Fibroblast of villous mesenchyme (primary cell): ENCODE measurements at places on chromosomes 2 and 18. TPM values are rescaled to one million over a fixed set of nuclear protein-coding genes. Genes with fewer than 3 reads are reported as not detected.
A peak's percentile ranks its signal among the peaks of the same experiment; 100 is the strongest.

PHLPP1 gene
- 4.7 and 6.8 TPM in 2 replicates for total RNA-seq

DNA sequence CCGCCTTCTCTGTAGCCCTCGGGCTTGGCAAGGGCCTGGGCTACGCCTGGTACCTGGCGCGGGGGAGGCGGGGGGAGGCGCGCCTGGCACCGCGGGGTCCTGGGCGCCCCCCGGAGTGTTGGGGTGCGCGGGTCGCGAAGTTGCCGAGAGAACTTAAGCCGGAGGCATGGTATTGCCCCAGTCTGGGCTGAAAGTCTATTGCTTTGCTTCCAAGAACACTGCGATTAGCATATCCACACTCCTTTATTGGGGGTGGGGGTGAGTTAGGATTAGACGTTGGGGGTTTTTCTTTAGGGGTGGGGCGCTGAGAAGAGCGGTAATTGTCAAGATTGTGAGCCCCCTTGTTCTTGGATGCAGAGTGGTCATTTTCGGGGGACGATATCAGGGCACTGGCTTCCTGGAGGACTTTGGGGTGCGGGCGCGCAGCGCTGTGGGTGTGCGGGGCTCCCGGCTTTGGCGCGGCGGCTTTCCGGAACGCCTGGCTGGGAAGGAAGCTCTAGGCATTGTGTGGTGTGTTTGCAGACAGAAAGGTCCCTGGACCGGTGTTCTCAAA is 798 bp downstream of the TANC1 start:
- no peak for DNase-seq

DNA sequence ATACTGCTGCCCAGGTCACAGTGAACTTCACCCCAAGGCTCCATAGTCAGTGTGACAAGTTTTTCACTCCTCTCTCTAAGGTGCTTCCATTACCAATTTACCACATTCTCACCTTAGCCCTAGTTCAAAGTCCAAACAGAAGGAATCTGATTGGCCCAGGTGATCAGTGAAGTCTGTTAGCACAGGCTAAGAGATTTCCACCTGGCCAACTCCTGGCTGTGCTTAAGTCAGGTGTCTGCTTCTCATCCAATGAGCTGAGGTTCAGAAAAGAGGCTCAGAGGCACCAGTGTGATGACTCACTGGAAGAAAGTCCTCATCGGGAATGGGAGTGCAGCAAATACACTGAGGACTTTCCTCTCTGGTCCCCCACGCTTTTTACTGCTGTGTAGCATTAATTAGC is 164.4 kb upstream of the MGAT5 start:
- DNase-seq = no peak

- DNase-seq = peak; percentile 11
Measured at GRCh38 chr18:55534547-55534946, 53.4 kb downstream of the TCF4 start.

DNA sequence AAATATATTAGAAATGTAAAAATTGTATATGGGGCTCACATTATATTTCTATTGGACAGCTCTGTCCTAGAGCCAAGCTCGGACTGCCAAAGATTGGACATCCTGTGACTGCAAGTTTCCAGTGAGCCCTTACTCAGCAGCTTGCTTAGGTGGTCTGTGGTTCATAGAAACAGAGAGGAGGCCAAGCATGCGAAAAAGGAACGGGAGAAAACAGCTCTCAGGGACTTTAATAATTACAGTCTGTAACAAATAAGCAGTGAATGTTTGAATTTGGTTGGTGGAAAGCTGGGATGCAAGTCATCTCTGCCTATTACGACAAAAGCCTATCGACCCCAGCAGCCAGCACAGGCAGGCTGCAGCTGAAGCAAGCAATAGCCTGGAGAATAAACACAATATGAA is 35.6 kb downstream of the WIPF1 start:
- DNase-seq = no peak

DNA sequence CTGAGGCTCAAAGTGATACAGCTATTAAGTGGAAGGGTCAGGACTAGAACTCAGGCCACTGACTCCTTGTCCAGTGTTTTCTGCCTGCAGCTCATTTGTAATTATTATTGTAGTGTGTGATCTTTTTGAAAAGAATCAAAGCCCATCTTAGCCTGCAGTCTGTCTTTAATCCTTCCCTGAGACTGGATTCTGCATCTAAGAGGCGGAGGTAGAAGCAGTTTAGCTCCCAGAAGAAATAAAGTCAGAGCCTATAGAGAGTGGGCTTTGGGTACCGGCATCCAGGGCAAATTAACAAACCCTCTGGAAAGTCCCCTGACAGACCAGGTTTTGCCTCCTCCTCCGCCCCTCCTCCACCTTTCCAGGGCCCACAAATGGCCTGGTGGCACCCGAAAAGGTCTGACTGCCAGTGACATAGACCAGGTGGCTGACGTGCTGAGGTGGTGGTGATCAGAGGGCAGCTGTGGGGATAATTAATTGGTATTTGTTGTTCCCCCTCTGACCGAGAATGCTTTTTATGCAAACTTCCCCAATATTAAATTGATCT is 2.2 kb upstream of the RAX start:
- DNase-seq = no peak

DNA sequence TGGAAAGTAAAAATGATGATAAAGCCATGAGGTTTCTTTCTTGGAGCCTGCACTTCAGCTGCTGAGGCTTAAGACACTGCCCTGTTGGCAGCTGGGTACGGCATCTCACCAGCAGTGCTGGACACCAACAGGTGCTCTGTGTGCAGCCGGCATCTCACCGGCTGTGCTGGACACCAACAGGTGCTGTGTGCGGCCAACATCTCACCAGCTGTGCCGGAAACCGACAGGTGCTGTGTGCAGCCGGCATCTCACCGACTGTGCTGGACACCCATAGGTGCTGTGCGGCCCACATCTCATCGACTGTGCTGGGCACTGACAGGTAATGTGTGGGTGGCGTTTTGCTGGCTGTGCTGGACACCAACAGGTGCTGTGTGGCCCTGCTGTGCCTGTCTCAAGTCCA is 190.8 kb downstream of the TMEM18 start:
- DNase-seq = no peak

- no peak for DNase-seq
Measured at GRCh38 chr2:60054571-60055340, 498.7 kb downstream of the BCL11A start.

GRCh38 chr2:189350540-189351209 is 90.6 kb upstream of the WDR75 start:
- peak; percentile 89 for DNase-seq

DNA sequence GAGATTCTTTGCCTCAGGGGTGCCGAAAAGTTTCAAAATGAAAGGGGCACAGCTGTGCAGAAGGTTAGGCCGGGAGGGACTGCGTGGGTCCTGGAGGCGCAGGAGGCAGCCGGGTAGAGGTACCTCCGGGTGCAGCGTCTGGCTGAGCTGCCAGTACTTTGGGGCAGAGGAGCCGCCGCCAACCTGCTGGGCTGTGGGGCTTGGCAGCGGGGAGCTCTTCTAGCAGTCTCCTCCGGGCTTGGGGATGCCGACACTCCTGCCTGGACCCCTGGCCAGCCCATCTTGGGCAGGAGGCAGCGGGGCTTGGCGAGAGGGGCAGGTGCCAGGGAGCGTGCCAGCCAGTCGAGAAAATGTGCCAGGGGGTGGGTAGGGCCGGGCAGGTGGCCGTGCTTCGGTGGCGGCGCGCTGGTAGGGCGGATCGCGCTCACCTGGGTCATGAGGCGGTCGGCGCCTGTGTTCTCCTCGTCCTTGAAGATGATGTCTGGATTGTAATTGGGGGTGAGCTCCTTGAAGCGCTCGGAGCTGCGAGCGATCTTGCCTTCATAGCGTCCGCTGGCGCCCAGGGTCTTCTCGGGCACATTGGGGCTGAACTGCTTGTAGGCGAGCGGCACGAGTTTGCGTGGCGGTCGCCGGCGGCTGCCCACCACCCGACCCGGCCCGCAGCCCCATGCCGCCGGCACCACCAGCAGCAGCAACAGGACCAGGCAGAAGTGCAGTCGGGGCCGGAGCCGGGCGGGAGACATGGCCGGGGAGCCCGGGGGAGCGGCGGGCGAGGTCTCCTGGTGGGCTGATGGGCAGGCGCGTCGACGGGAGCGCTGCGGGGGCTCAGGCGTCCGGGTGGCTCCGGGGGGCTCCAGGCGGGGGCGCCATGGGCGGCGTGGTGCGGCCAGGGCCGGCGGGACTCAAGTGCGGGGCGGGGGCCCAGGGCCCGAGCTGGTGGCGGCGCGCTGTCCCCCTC is 717 bp downstream of the IHH start:
- DNase-seq = no peak

ERICH2 gene
- total RNA-seq = not detected in 2 replicates
